ENCODE measurements at places on chromosomes 12 and 14.

DNA sequence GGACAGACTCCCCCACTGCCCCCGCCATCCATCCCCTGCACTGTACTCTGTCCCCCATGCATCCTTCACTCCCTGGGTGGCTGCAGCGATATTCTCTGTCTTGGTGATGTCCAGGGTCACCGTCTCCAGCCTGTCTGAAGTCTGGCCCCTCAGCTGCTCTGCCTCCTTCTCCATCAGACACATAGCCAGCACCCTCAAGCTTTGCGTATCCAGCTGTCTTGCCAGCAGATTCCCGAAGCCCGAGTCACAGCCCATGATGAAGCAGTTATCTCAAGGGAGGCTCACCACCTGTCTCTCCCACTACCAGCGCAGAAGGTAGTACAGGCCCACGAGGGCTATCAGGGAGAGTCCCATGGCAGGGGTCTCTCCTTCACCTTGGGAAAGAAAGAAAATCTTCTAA, 77.8 kb downstream of the HSD17B6 start:
- no peak for DNase-seq

DNA sequence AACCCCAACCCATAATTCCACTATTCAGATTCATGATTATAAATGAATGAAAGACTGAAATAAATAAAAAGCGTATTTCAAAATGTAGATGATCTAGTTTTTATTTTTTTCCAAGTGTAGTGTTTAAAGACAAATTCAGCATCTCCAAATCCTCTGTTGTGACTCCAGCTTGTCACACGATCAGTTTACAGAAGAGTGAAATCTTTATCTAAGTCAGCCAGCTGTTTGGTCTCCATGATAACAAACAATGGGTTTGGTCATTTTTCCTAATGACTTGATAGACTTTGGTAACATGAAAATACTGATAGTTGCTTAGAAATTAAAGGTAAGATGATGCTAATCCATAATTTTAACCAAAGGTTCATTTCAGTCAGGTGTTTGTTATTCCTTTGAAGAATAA, 114.5 kb upstream of the RASSF8 start:
- no peak for DNase-seq

DNA sequence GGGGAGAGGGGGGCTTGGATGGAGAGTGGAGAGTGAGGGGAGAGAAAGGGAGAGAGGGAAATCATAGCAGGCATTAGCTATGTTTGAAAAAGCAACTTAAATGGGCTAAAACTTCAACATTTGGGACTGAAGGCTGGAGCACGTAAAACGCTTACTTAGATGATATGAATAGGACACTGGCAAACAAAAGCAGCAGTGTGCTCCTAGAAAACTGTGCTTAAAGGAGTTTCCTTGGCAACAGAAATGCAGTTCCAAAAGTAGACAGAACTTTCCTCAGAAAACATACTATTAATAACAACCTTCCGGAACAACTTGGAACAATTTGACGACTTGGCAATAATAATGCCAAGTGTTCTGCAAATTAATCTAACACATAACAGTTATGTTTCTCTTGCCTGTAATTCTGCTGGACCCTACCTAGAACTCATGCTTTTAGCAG, 235.5 kb upstream of the NPAS3 start:
- DNase-seq = no peak

DNA sequence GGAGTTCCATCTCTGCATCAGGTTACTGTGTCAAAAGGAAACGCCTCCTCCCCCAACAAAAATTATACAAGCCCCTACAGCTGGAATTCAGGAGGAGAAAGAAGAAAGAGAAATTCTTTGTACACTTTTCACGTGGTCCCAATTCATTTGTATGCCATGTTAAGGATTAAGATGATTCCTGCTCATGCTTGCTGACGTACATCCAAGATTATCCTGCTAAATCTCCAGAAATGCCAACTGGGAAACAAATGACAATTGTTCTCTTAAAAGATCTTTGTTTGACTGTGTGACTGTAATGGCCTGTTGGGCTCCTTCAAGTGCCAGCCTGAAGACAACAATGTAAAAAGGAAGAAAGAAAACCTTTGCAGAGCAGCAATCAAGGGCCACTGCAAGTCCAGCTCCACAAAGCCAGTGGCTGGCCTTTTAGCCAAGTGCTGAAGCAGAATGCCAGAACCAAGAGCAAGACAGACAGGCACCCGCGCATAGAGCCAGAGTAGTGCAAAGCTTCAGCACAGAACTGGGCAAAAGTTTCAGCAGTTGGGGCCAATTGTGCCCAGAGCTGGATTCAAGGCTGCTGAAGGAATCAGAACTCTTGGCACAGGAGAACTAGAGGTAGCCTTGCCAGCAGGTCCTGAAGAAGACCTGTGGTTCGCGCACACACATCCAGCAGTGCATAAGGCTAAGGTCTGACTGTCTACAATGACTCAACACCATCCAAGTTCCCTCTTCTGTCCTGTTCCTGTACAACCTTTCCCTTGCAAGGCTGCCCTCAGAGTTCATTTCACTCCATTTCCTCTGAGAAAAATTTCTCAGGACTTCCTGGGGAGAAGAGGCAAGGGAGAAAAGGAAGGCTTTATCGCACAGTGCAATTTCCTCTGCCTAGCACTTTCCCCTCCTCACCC, 209.7 kb upstream of the BMP4 start:
- DNase-seq = no peak

DNA sequence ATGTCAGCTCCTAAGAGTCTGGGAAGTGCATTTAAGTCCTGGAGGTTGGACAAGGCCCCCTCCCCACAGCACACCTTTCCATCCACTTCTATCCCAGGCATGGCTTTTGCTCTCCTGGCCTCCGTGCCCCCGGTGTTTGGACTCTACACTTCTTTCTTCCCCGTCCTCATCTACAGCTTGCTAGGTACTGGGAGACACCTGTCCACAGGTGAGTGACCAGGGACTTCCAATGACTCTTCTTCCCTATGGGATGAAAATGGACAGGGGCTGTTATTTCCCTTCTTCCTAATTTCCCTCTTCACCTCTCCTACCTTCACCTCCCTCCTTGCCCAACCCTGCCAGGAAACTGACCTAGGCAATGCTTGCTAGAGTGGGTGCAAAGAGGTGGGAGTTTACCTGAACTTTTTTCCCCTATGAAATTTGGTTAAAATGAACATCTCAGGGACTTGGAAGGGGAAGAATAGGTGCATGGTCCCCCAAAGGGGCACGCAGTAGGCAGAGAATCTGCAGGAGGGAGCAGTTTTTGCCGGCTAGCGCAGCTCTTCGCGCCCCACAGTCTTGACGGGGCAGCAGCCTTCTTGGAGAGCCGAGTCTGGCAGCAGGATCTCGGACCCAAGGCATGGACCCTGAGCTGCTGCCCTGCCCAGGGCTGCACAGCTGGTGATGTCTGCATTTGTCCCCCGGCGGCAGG, 9.2 kb downstream of the ARHGEF25 start:
- DNase-seq = no peak

GRCh38 chr14:57725399-57726077, 140.4 kb downstream of the SLC35F4 start:
- DNase-seq = no peak

DNA sequence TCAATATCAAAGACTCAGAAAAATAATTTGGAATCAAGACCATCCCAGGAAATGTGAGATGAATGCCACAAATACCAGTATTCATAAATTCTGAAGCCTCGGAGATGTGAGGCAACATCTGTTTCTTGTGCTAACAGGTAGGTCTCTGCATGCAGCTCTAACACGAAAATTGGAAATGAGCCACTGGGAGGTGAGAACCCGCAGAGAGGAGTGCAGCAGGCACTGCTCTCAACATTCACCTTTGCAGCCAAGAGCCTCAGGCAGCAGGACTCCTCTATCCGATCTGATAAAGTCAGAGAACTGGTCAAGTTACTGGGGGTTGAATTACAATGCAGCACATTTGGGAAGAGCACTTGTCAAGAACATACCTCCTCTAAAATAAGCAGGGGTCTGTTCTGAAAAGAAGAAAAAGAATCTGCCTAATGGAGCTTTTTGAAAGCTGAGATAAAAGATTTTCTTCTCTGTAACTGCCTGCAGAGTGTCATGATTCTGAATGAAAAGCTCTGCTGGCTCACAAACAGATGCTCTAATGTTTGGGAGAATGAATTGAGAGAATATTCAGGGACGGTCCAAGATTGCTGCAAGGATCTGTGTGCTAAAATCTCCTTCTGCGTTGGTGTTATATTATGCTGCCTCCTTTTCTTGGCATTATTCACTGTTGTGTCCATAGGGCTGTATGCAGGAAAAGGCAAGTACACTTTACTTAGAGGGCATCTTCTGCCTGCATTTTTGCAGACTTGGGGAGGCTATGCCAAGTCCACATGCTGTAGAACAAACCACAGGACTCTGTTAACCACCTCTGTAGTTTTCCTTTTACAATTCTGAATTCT, 209.6 kb upstream of the KRR1 start:
- no peak for DNase-seq

DNA sequence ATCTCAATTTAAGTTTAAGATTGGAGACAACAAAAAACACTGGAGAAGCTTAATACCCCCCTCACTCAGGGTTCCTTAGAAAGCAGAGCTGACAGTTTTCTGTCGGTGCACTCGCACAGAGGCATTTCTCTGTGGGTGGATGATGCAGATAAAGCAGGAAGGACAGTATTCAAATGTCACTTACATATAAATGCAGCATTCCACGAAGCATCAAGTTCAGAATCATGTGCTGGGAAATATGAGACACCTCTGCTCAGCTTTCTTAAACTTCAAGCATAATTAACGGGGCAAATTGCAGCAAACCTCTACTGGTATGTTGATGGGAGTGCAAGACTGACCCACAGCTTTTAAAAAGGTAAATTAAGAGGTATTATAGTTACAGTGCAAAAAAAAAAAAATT, 68.7 kb downstream of the DICER1 start:
- DNase-seq = no peak

DNA sequence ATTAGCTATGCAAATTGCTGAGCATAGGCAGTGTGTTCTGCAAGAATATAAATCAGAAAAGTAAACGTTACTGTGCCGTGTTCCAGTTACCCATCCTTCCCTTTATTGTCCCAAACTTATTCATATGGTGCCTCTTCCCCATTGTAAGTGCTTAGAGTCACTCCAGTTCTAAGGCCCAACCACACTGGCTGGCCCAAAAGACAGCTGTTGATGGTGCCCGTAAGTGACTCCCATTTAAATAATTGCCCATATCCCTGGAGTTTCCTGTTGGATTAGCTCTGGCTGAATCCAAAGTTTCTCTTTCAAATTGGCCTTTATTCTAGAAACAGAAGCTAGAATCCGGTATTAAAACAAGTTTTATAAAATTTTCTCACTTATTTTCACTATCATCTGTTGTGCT, 400.1 kb upstream of the DDHD1 start:
- DNase-seq = no peak

DNA sequence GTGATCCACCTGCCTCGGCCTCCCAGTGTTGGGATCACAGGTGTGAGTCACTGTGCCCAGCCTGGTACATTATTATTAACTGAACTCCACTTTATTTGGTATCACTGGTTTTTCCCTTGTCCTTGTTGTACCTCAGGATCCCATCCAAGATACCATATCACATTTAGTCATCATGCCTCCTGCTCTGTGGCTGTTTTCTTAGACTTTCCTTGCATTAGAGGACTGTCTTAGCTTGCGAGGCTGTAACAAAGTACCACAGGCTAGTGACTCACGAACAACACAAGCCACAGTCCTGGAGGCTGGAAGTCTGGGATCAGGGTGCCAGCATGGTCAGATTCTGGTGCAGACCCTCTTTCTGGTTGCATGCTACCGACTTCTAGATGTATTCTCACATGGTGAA, 12.2 kb downstream of the KLC1 start:
- DNase-seq = no peak

- no peak for DNase-seq
These were observed 249.5 kb upstream of the DCN start for GRCh38 chr12:91432089-91432488.

DNA sequence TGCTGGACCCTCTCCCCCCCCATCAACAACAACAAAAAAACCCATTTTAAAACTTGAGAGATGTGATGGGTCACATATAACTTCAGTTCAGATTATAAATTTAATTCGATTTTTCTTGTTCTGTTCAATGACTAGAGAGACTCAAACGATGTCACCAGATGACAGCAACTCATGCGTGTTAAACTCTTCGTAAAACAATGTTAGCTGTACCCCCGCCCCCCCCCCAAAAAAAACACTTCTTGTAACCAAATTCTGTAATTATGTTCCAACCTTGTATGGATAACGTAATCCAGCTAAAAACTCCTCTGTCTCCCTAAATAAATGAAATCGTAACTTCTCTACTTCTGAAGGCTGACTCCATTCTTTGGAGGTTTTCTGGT, 614 bp upstream of the NACA start:
- no peak for DNase-seq

- DNase-seq = no peak
These were observed 44.5 kb downstream of the DYNC1H1 start for GRCh38 chr14:102008891-102009290.

- no peak for DNase-seq
These were observed 42.9 kb upstream of the KCNA5 start for GRCh38 chr12:5000658-5001385.

DNA sequence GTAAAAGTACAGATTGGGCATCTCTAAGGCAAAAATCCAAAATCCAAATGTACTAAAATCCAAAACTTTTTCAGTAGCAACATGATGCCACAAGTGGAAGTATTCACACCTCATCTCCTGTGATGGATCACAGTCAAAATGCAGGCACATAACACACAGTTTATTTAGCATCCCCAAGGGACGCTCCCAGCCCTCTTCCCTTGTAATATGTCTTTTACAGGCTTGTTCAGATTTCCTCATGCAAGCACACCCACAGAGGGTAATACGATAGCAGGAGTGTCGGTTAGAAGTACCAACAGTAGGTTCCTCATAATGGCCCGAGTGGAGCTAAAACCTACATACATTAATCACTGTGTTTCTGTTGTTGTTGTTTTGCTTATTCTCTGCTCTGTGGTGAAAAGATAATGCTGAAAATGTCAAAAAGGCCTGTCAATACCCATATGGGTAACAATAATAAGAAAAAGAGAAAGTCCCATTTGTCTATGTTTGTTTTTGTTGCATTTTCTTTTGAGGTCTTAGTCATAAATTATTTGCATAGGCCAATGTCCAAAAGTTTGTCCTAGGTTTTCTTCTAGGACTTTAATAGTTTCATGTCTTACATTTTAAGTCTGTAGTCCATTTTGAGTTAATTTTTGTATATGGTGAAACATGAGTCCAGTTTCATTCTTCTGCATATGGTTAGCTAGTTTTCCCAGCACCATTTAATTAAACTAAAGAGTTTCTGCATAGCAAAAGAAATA, 133.1 kb downstream of the LRIG3 start:
- DNase-seq = no peak

- no peak for DNase-seq
These were observed 6.9 kb downstream of the LETMD1 start for GRCh38 chr12:51055060-51055459.

DNA sequence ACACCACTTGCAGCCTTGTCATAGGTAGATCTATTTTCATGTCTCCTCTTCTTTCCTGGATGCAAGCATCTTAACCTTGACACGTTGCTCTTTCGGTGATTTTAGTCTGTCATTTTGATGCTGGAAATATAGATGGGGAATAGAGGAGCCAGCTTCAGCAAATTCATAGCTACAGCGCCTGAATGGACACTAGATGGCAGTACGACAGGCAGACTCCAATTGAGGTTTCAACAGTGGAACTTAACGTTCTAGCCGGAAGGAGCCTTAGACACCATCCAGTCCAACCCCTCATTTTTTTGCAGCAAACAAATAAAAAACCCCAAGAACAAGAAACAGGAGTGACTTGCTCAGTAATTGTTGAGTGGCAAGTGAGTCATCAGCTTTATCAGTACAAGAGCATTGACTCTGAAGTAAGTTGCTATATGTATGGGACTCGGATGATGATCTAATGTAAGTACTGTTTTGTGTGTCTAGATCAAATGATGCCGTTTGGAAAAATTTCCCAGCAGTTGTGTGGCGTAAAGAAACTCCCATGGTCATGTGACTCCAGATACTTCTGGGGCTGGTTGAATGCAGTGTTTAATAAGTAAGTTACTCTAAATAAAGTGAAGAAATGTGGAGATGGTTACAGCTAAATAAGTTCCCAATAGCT, 9.0 kb downstream of the DMAC2L start:
- no peak for DNase-seq

All from vagina (tissue), 2 donors.